ENCODE measurements at places on chromosomes 6 and 20.

DNA sequence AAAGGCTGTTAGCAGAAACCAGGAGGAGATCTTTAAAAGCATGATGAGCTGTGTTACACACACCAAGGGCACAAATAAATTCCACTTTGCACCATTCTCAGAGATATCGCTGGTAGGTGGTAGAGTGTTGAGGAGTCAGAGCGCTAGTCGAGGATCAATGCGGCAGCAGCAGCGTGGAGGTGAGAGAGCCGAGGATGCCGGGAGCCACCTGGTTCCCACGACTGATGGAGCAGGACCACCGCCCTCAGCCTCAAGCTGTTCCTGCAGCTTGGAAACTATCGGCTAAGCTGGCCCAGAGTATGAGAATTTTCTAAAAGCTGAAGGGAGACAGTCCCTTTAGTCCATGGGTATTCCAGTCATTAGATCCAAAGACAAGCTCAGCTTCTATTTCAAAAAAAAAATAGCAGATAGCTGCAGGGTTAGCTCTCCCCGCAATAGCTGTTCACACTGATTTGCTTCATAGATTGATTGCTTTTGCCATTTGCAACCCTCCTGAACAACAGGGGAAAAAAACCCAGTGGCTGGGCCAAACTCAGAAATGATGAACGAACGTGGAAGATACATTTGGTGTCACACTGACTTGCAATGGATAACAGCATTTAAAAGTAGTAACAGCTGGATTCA lies 106.2 kb downstream of the LCA5 start:
- no peaks in the 10 kb centered on the region for H3K4me1 ChIP-seq
- no peak overlapping the region for H3K4me3 ChIP-seq
- DNase-seq, result no peak
- H3K36me3 ChIP-seq, result no peaks in the 10 kb centered on the region
- H3K27ac ChIP-seq, result no peak overlapping the region

DNA sequence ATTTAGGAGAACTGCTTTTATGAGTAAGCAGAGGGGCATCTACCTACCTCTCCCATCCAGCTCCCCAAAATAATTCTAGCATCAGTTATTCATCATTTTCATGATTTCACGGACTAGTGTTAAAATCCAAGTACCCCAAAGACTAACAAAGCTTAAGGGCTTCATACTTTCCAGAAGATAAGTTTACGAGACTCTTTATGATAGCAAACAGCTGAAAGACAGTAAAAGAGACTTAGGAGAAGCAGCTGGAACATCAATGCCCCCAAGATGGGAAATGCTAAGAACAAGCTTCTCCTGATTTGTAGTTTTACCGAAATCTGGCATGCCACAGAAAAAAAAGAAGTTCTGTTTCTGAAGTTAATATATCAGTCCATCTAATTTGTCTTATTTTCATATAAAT lies 70.0 kb downstream of the COL12A1 start:
- H3K27ac ChIP-seq, result no peak overlapping the region
- peaks cover 2% of the 10 kb centered on the region for H3K27me3 ChIP-seq
- no peaks in the 10 kb centered on the region for H3K4me1 ChIP-seq
- no peaks in the 10 kb centered on the region for H3K36me3 ChIP-seq

DNA sequence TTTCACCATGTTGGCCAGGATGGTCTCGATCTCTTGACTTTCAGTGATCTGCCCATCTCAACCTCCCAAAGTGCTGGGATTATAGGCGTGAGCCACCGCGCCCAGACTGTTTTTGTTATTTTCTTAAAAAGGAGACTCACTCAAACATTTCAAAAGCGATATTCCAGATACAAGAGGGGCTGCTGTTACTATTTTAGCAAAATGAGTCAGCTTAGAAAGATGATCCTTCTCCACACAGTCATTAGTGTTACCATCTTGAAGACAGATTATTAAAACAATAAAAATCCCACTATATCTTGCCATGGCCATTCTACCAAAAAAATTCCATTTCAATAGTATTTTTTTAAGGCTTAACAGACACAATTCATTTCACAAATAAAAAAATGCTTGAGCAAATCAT lies 102.8 kb downstream of the PREP start:
- H3K27me3 ChIP-seq, result no peaks in the 10 kb centered on the region
- H3K27ac ChIP-seq, result no peak overlapping the region
- H3K4me1 ChIP-seq, result peaks cover 2% of the 10 kb centered on the region
- no peak for DNase-seq
- H3K4me3 ChIP-seq, result no peak overlapping the region

GRCh38 chr6:89602166-89602565 lies 36.4 kb downstream of the LYRM2 start:
- H3K27ac ChIP-seq, result no peak overlapping the region
- peaks cover 7% of the 10 kb centered on the region for H3K36me3 ChIP-seq
- no peaks in the 10 kb centered on the region for H3K27me3 ChIP-seq
- DNase-seq, result no peak
- H3K4me3 ChIP-seq, result no peak overlapping the region

GRCh38 chr6:144296973-144297372 lies 11.8 kb downstream of the UTRN start:
- peaks cover 58% of the 10 kb centered on the region for H3K36me3 ChIP-seq
- H3K4me3 ChIP-seq, result no peak overlapping the region
- peaks cover 7% of the 10 kb centered on the region for H3K4me1 ChIP-seq

DNA sequence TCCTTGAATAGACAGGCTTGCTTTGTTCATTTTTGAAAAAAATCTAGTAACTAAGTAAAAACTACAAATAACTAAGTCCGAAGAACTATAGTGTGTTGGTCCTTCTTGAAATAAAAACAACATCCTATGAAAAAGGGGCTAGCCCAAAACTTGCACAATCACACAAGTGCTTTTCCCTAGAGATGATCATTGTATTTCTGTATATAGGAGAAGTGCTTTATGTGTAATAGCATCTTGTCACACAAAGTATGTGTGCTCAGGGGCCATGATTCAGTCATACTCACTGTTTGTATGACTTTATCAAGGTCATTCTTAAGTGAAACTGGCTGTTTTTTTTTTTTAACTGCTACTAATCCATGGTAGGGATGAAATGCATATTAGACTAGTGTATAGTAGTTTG lies 179.8 kb downstream of the DTNBP1 start:
- H3K4me1 ChIP-seq, result peaks cover 26% of the 10 kb centered on the region
- DNase-seq, result no peak
- H3K27me3 ChIP-seq, result no peaks in the 10 kb centered on the region
- H3K36me3 ChIP-seq, result peaks cover 16% of the 10 kb centered on the region
- no peak overlapping the region for H3K4me3 ChIP-seq

DNA sequence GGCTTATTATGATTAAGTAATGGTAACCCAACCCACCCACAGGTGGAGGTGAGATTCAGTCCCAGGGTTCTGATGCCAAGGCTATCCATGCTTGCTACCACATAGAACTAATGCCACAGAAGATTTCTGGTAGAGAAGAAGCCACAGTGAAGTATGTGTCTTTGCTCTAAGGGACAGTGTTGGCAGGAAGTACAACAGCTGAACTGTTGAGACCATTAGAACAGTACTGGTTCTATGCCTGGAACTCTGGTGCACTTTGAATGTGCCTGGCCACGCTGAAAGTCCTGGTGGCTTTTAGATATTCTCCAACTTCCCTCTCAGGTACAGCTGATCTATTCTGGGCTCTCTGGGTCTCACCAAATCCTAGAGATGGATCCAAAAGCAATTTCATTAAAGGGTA lies 7.8 kb downstream of the STX7 start:
- peaks cover 4% of the 10 kb centered on the region for H3K4me1 ChIP-seq
- no peak overlapping the region for H3K4me3 ChIP-seq
- H3K36me3 ChIP-seq, result peaks cover 29% of the 10 kb centered on the region
- H3K27me3 ChIP-seq, result no peaks in the 10 kb centered on the region
- H3K27ac ChIP-seq, result no peak overlapping the region

- DNase-seq, result no peak
- no peaks in the 10 kb centered on the region for H3K4me1 ChIP-seq
- no peak overlapping the region for H3K27ac ChIP-seq
- no peaks in the 10 kb centered on the region for H3K27me3 ChIP-seq
- H3K4me3 ChIP-seq, result no peak overlapping the region
- H3K36me3 ChIP-seq, result no peaks in the 10 kb centered on the region
Measured at GRCh38 chr6:97123652-97124051, 159.4 kb downstream of the MMS22L start.

DNA sequence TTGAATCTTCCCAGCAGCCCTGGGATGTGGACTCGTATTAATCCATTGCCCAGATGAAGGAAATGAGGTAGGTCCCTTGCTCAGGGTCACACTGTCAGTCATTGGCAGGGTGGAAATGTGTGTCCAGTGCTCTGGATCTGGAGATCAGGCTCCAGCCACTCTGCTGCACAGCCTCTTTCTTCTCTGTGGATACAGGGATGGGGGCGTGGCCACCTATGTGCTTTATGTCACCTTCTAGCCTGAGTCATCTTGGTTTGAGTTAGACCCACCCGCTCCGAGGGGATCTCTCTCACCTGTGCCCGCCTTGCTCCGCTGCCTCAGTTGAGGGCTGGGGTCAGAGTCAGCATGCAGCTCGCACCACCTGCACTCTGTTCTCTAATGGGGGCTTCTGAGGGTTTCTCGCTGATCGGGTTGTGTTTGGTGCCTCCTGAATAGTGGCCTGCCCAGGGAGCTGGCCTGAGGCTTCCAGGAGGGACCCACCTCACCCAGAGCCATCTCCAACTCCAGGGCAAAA lies 80.0 kb downstream of the TCP11 start:
- no peak overlapping the region for H3K4me3 ChIP-seq
- H3K4me1 ChIP-seq, result peaks cover 22% of the 10 kb centered on the region
- no peak overlapping the region for H3K27ac ChIP-seq
- peaks cover 2% of the 10 kb centered on the region for H3K36me3 ChIP-seq
- H3K27me3 ChIP-seq, result no peaks in the 10 kb centered on the region
- no peak for DNase-seq

DNA sequence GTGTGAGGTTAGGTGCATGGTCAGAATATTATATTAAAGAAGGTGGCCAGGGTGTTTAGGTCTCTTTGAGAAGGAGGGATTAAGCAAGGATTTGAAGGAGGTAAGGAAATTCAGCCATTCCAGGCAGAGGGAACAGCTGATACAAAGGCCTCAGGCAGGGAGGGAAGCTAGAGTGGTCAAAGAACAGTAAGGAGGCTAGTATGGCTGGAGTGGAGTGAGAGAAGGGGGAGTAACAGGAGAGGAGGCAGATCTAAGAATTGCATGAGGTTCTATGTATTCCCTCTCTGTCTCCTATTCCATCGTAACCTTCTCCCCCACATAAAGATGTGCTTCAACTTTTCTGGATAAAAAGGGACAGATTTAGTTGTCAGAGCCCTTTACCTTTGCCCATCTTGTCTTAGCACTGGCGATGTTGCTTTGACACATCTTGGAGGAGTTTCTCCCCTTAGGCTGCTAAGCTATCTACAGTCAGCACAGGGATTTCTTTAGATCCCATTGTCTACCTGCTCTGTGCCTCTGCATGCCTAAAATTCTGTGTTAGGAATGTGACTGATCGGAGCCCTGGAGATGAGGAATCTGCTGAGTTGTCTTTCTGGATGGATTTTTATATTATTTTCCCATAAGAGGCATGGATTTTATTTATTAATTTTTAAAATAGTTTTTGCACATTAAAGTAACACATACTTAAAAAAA lies 59.9 kb downstream of the KLHL31 start:
- H3K4me1 ChIP-seq, result no peaks in the 10 kb centered on the region
- no peak for DNase-seq
- H3K36me3 ChIP-seq, result no peaks in the 10 kb centered on the region
- H3K27ac ChIP-seq, result no peak overlapping the region

DNA sequence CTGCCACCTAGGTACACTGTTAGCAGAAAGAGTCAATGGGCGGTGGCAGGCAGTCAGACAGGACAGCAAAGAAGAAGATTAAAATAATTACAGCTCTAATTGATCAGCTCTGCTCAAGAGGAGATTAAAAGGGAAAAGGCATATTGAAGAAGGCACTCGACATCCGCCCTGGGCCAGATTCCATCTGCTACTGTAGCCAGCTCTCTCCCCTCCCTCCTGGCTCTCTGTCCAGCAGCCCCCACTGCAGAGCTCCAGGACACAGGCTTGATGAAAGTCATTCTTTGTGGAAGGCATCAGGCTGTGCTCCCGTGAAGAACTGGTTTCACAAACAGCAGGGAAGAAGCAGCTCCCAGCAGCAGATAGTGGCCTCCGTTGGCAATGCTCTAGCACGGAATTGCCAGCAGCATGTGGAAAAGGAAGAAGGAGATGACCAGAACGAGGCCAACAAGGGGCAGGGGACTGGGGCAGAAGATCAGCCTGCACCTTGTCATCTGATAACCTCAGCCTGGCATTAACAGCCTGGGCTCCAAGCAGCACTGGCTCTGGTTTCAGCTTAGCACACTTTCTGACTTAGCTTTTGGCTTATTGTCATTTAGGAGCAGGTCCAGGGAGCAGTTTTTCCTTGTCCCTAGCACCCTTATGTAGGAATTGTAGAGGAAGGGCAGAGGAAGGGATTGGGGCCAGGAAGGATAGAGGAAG lies 465.9 kb downstream of the KIF16B start:
- H3K4me1 ChIP-seq, result no peaks in the 10 kb centered on the region
- H3K36me3 ChIP-seq, result no peaks in the 10 kb centered on the region
- no peak overlapping the region for H3K27ac ChIP-seq
- no peak overlapping the region for H3K4me3 ChIP-seq
- no peak for DNase-seq

DNA sequence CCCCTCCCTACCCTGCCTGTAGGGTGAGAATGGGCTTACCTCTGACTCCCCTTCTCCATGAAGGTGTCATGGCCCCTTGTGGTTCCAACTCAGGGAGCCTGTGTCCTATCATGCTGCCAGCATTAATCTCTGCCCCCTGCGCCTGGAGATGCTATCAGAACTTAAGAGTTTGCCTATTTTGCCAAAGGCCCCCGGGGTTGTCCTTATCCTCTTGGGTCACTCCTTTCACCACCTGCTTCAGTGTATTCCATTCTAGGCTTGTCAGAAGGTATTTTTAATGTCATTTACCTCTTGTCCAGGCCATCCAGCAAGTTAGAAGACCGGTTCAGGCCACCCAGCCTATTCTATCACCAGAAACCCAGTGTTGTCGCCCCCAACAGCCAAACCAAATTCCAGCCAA lies 10.5 kb downstream of the RRBP1 start:
- no peak overlapping the region for H3K4me3 ChIP-seq
- no peaks in the 10 kb centered on the region for H3K27me3 ChIP-seq
- no peak overlapping the region for H3K27ac ChIP-seq

DNA sequence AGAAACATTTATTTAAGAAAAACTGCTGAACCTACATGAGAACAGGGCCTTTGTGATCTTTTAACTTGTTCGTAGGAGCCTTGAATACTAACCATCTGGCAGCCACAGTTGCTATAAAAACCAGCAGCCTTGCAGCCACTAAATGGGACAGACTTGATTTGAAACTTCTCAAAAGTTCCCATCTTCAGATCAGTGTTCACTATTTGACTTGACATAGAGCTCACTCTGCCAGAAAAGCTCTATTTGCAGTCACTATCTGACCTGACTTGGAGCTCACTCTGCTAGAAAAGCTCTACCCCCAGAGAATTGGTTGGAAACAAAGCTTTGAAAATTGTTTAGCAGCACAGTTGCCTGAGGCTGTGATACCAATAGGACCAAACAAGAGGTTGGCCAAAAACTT lies 119.3 kb upstream of the F13A1 start:
- DNase-seq, result no peak
- no peaks in the 10 kb centered on the region for H3K27me3 ChIP-seq
- H3K36me3 ChIP-seq, result no peaks in the 10 kb centered on the region
- no peaks in the 10 kb centered on the region for H3K4me1 ChIP-seq
- H3K4me3 ChIP-seq, result no peak overlapping the region
- H3K27ac ChIP-seq, result no peak overlapping the region

- H3K27me3 ChIP-seq, result peaks cover 7% of the 10 kb centered on the region
- H3K27ac ChIP-seq, result no peak overlapping the region
- peaks cover 12% of the 10 kb centered on the region for H3K4me1 ChIP-seq
- no peaks in the 10 kb centered on the region for H3K36me3 ChIP-seq
Measured at GRCh38 chr6:158848490-158848895, 29.3 kb upstream of the EZR start.
